Upper lobe of left lung (tissue), 6 donors: ENCODE measurements at places on chromosomes 7 and 10.
A peak's percentile ranks its signal among the peaks of the same experiment; 100 is the strongest.

GRCh38 chr7:45583296-45583695 lies 9.1 kb downstream of the ADCY1 start:
- DNase-seq, result no peak

GRCh38 chr10:89744026-89744425 lies 42.6 kb downstream of the KIF20B start:
- DNase-seq, result no peak

- DNase-seq, result no peak
Measured at GRCh38 chr10:7397049-7398035, 13.5 kb downstream of the SFMBT2 start.

DNA sequence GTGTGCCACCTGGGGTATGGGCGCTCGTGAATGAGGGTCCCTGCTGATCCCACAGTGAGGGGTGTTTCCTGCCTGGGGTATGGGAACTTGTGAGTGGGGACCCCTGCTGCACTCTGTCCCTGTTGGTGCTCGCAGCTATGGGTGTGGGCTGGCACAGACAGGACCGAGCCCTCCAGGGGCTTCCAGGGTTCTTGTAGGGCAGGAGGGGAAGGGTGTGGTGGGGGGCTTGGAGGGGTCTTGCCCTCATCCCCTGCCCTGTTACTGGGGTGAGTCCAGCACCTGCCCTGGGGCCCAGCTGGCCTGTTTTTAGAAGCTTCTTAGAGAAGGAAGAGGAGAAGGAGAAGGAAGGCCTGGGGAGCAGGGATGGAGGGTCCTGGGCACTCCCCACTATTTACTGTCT lies 377.0 kb upstream of the NUPR2 start:
- DNase-seq, result no peak

DNA sequence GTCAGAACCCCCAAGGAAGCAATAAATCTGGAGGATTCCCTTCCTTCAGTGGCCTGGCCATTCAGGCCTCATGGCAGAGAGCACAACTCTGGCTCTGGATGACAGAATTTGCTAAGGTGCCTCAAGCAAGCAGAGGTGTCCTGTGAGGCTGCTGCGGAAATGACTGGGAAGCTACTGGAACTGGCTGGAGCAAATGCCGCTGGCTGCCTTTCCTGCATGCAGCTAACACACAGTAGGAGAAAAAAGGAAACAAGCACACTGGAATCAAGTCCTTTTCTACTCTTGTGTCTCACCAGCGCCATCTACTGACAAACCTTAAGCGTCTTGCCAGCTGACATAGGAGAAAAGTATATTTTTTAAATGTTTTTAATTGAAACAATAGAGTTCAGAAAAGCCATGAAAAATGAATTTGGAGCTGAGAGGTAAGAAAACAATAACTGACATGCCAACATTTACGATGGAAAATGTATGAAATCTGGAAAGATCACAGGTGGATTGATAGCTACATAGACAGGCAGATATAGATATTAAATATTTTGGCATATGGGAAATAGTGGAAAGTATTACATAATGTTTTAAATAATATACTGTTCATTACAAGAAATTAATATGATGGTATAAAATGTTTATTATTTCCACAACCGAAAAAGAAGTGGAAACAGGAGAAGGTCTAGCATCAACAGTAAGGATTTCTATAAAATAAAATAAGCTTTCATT lies 951.6 kb downstream of the ANKRD7 start:
- DNase-seq, result no peak

DNA sequence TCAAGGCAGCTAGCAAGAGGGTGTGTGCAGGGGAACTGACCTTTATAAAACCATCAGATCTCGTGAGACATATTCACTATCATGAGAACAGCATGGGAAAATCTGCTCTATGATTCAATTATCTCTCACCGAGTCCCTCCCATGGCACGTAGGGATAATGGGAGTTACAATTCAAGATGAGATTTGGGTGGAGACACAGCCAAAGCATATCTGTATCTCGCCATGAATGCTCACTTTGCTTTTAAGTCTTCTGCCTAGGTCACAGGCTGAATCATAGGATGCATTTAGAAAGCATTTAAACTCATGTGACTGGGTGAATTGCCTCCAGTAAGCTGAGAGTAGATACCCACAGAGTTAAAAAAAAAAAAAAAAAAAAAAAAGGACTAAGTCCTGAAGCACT lies 220.0 kb downstream of the AGMO start:
- DNase-seq, result no peak

DNA sequence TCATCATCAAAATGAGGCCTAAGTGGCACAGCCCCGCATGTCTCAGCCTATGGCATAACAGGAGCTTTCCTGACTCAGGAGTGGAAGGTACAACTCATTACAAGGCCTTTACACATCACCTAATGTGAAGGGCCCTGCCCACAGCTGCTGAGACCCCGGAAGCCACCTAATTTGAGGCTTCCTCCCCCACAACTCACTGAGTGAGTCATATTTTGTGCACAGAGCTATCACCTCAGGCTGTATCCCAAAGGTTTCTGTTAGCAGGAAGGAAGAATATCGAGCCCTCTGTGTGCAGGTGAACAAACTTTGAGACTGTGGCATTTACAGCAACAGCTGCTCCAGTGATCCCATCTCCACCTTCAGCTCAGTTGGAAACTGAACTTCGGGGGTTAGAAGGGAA lies 20.6 kb downstream of the HTR5A start:
- no peak for DNase-seq

DNA sequence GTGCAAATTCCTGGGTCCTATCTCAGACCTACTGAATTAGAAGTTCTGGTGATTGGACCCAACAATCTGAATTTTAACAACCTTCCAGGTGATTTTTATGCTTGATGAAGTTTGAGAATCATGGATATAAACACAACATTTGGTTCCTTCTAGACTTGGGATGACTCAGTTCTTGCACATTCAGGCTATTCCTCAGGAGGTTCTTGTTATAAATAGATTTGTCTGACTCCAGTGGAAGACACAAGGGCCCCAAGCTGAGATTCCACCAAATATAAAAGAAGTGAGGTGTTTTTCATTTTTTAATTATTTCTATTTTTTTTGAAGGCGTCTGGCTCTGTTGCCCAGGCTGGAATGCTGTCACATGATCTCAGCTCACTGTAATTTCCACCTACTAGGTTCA lies 9.4 kb upstream of the TAS2R16 start:
- DNase-seq, result no peak

- DNase-seq, result no peak
Measured at GRCh38 chr10:88408096-88408495, 175.0 kb downstream of the RNLS start.

- no peak for DNase-seq
Measured at GRCh38 chr7:70349031-70349430, 750.8 kb downstream of the AUTS2 start.

DNA sequence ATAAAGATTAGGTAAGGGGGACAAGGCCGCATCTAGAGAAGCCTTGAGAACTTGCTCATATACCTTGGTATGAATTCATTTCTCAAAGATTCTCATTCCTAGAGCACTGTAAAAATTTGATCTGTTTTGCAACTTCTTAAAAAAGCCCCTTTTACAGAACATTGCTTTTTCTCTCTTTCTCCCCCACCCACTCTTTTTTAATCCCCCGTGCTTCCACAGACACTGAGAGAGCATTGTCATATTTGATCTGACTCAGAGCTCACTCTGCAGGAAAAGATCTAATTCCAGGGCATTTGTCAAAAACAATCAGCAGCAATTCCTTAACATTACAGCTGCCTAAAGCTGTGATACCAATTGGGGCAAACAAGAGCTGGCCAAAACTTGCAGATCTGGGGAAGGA lies 92.0 kb downstream of the ARHGAP22 start:
- no peak for DNase-seq

GRCh38 chr7:80816806-80817205 lies 102.0 kb downstream of the SEMA3C start:
- DNase-seq, result no peak

DNA sequence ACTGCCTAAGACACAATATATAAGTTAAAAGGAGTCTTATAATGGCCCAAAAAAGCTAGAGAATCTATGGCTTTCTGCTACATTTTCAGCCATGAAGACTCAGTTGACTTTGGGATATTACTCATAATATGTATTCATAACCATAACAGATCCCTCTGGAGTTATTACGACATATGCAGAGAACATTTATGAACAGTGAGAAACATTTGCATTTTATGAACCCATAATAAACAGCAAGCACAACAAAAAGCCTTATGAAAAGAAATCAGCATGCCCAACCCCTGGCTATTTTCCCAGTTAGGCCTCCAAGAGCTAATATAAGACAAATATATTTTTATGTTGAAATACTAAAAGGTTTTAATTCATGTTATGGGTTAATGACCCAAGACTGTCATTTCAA lies 52.4 kb downstream of the ARMH3 start:
- DNase-seq, result no peak

- peak; percentile 90 for DNase-seq
Measured at GRCh38 chr7:150450491-150451001, at the start of gene GIMAP8. Gene GIMAP8, plus strand, starts transcription at chr7:150450630. Its CDS starts 16,069 bp downstream, at chr7:150466699.

DNA sequence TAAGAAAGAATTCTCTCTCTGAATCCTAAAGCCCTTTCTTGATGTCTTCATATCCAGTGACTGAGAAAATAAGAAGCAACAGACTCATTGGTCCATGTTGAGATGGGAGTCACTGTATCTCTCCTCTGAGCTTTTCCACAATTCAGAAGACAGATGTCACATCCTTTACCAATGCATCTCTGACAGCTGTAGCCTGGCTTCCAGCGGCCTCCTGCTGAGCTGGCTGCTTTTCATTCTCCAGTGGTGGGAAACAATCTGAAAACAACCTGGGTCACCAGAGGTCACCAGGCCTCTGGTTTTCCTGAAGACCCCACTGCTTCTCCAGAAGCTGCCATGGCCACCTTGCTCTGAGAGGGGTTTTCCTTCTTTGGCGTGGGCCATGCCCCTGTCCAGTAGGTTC lies 18.3 kb upstream of the RPA3 start:
- no peak for DNase-seq

- no peak for DNase-seq
Measured at GRCh38 chr7:90605055-90605454, 8.9 kb downstream of the CDK14 start.

- DNase-seq, result no peak
Measured at GRCh38 chr7:40749877-40750276, 615.1 kb downstream of the SUGCT start.

DNA sequence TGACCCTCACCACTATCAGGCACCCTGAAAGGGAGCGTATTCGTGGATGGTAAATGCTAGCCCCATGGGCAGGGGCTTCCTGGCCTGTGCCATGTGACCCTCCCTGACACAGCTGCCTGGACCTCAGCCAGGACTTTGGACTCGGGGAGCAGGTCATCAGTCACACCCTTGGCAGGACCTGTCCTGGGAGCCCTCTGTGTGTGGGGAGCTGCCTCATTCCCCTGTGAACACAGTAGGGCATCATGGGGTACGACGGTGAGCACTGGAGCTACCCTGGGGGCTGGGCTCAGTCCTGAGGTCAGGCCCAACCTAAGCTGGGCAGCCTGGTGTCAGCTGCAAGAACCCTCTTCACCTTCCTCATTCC lies 129.3 kb upstream of the FAM20C start:
- DNase-seq, result no peak

- DNase-seq, result no peak
Measured at GRCh38 chr7:141739250-141739649, 1.1 kb downstream of the SSBP1 start.

GRCh38 chr7:34844936-34845665 lies 187.1 kb downstream of the NPSR1 start:
- DNase-seq, result no peak

GRCh38 chr10:73167458-73167782 lies 388 bp downstream of the ECD start:
- no peak for DNase-seq

DNA sequence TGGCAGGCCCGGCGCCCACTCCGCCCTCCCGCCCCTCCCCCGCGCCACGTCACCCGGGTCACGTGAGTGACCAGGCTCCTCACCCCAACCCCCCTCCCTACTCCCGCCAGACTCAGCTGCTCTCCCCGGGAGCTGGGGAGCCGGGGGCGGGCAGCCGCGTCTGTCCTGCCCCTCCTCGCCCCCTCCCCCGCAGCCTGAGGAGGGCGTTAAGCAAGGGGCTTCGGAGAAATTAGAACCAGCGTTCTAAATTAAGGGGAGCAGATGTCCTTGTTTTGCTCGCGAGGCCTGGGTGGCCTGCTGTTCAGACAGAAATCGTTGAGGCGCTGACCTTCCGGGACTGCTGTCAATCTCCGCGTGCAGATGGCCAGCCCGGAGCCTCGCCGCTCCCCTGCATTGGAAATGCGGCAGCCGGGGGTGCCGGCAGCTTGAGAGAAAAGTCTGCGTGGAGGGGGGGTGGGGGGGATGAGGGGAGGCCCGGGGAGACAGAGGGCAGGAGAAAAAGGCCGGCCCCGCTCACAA lies 102.2 kb upstream of the ZNF438 start:
- DNase-seq, result peak; percentile 82

DNA sequence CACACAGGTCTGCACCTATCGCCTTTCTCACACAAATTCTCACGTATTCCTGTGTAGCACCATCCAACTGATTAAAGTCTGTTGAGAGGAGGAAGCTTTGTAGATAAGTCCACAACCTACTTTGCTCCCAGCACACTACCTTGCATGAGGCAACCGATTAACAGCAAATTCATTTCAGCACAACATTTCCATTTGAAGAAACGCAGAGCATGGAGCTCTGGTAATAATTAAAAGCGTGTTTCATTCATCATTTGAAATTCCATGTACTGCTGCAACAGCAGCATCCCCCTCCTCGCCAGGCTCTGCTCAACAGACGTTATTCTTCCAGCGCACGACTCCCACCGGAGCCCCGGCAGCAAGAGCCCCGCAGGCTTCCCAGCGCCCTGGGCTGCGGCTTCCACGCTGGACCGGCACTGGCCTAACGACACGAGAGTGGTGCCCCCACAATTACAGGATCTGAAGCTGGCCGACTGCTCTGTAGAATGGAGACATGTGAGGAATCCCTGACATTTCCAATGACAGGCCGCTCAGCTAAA lies 118.8 kb downstream of the DIP2C start:
- no peak for DNase-seq

DNA sequence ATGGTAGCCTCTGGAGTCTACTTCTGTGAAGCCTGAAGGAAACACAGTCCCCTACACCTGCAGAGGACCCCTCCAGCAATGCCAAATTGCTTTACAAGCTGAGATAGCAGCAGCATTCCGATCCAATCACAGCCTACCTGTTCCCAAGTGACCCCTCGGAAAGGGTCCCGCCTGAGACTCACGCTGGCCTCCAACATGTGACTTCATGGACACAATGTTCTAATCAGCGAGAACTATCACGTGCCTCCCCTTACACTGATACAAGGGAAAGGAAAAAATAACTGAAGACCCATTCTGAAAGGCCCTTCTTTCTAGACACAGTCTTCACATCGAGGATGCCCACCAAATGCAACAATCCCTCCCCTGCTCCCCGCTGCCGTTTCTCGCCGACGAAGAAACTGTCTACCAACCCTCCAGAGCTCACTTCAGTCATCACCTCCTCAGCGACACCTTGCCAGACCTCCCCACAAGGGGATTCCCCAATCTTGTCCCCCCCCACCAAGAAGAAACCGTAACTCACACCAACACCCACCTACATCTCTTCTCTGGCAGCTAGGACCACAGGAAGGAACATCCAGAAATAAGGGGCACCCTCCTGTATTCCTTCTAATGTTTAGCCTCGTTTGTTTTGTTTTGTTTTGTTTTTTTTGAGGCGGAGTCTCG lies 1.8 kb downstream of the SNX8 start:
- DNase-seq, result no peak
